Ovary (tissue), 10 donors: ENCODE measurements at places on chromosomes 4 and X. TPM values are rescaled to one million over a fixed set of nuclear protein-coding genes. Genes with fewer than 3 reads are reported as not detected.

DNA sequence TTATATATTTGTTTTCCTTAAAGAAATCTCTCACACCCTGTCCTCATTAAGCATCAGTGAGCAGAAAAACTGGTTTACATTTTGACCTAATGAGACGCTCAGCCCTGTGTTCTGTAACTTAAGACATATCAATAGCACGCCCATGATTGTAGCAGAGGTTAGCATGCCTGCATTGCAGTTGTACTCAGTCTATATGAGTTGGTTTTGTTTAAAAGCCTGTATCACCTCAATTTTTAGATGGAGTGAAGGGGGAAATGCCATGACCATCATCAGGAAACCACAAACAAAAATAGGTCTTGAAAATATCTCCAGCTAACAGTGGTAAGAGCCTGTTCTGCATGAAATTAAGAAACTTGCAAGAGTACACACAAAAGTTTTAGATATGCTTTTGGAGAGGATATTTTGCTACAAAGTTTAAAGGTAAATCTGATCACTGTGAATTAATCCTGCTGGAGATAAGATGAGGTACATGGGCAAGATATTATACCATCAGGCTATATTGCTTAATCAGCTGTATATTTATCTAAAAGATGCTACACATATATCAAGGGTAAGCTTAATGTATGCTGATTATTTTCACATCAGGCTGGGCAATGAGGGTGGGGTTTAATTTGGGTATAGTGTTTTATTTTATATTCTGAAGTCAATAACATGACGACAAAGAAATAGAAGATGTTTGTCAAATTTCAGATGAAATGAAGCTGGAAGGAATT lies 13.1 kb upstream of the COQ2 start:
- no peak overlapping the region for H3K27ac ChIP-seq
- no peaks in the 10 kb centered on the region for H3K36me3 ChIP-seq
- no peaks in the 10 kb centered on the region for H3K4me1 ChIP-seq
- no peaks in the 10 kb centered on the region for H3K27me3 ChIP-seq

DNA sequence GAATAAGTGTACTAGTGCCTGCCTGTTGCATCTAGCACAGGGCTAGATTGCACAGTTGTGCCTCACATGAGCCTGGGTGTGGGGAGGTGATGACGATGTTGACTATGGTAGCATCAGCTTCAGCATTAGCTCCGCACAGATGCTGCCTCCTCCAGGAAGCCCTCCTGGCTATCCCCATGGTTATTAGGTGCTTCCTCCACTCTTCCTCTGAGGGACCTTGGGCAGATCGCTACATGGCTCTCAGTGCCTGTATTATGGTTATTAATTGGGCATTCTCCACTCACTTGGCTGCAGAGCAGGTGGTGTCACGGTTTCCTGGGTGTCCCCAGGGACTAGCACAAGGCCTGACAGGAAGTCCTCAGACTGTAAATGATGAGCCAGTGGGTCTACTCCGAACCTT lies 325.6 kb downstream of the ARHGAP10 start:
- H3K4me3 ChIP-seq: no peak overlapping the region
- H3K27ac ChIP-seq: no peak overlapping the region
- H3K27me3 ChIP-seq: no peaks in the 10 kb centered on the region
- H3K36me3 ChIP-seq: no peaks in the 10 kb centered on the region

DNA sequence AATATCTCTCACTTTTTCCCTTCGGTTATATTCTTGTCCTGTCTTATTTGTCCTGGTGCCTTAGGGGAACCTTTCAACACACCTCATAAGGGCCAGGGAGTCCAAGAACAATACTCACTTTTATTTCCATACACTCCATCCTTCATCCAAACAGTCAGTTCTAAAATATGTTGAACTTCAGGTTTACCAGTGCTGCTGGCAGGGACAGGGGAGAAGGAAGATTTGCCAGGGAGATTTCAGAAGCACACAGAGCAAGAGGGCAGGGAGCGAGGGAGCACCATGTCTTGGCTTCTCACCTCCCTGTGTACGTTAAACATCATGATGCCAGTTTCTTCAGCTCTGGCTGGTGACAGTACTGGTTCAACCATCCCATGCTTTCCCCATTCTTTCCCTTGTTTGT lies 631.1 kb upstream of the FAT1 start:
- H3K4me3 ChIP-seq: no peak overlapping the region
- no peaks in the 10 kb centered on the region for H3K4me1 ChIP-seq
- no peaks in the 10 kb centered on the region for H3K27me3 ChIP-seq
- H3K27ac ChIP-seq: no peak overlapping the region
- no peaks in the 10 kb centered on the region for H3K36me3 ChIP-seq
- no peak for DNase-seq

DNA sequence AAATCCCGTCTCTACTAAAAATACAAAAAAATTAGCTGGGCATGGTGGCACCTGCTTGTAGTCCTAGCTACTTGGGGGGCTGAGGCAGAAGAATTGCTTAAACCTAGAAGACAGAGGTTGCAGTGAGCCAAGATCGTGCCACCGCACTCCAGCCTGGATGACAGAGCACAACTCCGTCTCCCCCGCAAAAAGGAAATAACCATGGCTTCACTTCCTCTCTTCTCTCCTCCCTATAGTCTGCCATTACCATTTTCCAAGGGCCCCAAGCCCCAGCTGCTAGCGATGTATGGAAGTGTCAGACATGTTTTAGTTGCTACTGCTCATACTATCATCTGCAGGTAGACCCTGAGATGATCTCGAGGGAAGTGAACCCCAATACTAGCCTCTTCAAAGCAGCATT lies 177.3 kb upstream of the FAM9B start:
- no peak for DNase-seq
- H3K36me3 ChIP-seq: no peaks in the 10 kb centered on the region
- H3K4me1 ChIP-seq: no peaks in the 10 kb centered on the region
- no peak overlapping the region for H3K27ac ChIP-seq
- H3K4me3 ChIP-seq: no peak overlapping the region

DNA sequence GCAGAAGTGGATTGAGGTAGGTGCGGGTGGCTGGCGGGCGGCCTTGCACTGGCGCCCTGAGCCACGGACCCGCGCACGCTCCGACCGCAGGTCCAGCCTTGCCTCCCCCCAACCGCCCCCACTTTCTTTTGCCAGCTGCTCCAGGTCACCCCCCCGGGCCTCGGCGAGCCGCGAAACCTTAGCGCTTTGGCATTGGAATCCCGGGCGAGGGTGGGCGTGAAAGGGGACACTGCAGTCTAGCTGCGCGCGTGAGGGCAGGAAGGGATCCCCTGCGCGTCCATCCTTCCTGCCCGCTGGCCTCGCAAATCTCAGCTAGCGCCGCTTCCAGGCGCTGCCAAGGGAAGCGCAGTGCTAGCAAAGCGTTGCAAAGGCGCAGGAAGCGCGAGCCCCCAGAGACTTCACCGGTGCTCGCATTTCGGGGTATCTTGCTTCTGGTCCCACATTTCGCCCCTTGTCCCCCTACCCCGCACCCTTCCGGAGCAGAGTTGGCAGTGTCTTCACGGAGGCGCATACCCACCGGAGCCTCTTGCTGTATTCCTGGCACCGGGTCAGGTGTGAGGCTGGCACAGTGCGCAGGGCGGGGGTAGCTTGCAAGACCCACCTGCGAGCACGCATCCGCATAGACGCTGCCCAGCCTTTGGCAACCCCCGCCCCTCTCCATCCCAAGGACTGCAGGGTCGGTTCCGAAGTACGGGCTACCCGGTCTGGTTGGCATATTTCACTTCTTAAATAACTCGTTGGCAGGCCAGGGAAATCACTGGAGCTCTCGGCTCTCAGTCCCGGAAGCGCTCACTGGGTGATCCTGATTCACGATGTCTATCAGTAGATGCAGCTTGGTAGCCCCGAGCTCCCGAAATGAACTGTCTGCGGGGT lies 104.4 kb downstream of the UCHL1 start:
- no peaks in the 10 kb centered on the region for H3K36me3 ChIP-seq
- H3K4me1 ChIP-seq: peaks cover 6% of the 10 kb centered on the region
- peak overlapping the region; percentile 61 for H3K4me3 ChIP-seq
- H3K27ac ChIP-seq: no peak overlapping the region
- H3K27me3 ChIP-seq: no peaks in the 10 kb centered on the region

GRCh38 chr4:18134111-18134510 lies 112.6 kb upstream of the LCORL start:
- no peak for DNase-seq
- H3K4me1 ChIP-seq: no peaks in the 10 kb centered on the region
- H3K36me3 ChIP-seq: no peaks in the 10 kb centered on the region
- H3K4me3 ChIP-seq: no peak overlapping the region

DNA sequence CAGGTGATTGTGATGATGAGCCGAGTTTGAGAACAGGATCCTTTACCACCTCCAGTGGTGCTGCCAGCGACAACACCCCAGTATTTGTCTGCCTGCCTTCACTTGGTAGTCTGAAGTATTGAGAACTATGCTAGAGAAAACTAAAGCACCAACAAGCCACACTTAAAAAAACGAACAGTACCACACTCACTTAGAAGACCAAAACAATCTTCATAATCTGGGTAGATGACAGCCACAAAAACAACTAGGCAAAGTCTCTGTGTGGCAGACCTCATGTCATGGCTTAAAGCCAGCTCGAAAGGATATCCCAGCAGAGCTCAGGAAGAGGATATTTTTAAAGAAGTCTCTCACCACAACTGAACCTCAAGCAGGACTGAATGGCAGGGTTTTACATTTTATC lies 236.0 kb downstream of the GPC3 start:
- H3K27ac ChIP-seq: no peak overlapping the region
- no peak for DNase-seq

DNA sequence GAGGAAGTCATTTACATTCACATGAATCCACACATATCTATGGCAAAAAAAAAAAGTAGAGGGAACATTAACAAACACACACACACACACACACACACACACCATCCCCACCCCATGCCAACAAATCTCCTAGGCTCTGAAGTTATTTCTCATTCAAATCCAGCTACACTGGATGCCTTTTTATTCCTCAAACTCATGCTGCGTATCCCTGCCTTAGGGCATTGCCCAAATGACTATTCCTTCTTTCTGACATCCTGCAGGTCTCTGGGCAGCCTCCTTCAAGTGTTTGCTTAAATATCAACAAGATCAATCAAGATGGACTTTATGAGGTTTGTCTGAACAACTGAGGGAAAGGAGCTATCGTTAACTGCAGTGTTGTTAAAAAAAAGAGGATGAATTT lies 106.5 kb upstream of the FAM9A start:
- DNase-seq: no peak
- H3K4me1 ChIP-seq: no peaks in the 10 kb centered on the region
- H3K36me3 ChIP-seq: no peaks in the 10 kb centered on the region
- H3K27me3 ChIP-seq: no peaks in the 10 kb centered on the region

GRCh38 chr4:5755679-5756078 lies 44.7 kb downstream of the EVC start:
- peaks cover 5% of the 10 kb centered on the region for H3K36me3 ChIP-seq
- no peaks in the 10 kb centered on the region for H3K27me3 ChIP-seq
- DNase-seq: no peak

- no peaks in the 10 kb centered on the region for H3K36me3 ChIP-seq
- peak overlapping the region; percentile 12 for H3K4me3 ChIP-seq
- no peak overlapping the region for H3K27ac ChIP-seq
- no peaks in the 10 kb centered on the region for H3K4me1 ChIP-seq
Measured at GRCh38 chr4:137125011-137125410, 407.3 kb downstream of the PCDH18 start.

- H3K4me3 ChIP-seq: no peak overlapping the region
- DNase-seq: no peak
- H3K27me3 ChIP-seq: no peaks in the 10 kb centered on the region
- peaks cover 18% of the 10 kb centered on the region for H3K4me1 ChIP-seq
- no peaks in the 10 kb centered on the region for H3K36me3 ChIP-seq
- H3K27ac ChIP-seq: no peak overlapping the region
Measured at GRCh38 chr4:7845493-7846128, 94.0 kb downstream of the AFAP1 start.

ATRX gene
- polyA plus RNA-seq: 21.8 TPM

AKAP14 gene
- 0.38 TPM for polyA plus RNA-seq

SOWAHD gene
- 0.27 TPM for polyA plus RNA-seq

FAM133A gene
- polyA plus RNA-seq: 0.40 TPM

WAS gene
- 1.3 TPM for polyA plus RNA-seq

TRO gene
- 47.5 TPM for polyA plus RNA-seq

SLITRK4 gene
- polyA plus RNA-seq: 0.44 TPM
